ENCODE measurements at places on chromosomes 6 and 20.

DNA sequence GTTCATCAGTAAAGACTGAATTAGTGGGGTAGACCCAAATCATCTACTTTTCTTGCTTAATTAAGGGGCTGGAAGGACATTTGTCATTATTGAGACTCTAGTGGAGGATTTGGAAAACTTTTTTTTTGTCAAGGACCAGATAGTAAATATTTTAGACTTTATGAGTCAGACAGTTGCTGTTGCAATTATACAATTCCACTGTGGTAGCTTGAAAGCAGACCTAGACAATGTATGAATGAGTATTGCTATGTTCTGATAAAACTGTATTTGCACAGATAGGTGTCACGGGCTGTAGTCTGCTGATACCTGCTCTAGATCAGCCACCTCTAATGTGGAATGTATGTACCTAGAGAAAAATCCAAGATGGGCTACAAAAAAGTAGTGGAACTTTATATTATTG lies 175.0 kb downstream of the CARMIL1 start:
- no peak for DNase-seq

DNA sequence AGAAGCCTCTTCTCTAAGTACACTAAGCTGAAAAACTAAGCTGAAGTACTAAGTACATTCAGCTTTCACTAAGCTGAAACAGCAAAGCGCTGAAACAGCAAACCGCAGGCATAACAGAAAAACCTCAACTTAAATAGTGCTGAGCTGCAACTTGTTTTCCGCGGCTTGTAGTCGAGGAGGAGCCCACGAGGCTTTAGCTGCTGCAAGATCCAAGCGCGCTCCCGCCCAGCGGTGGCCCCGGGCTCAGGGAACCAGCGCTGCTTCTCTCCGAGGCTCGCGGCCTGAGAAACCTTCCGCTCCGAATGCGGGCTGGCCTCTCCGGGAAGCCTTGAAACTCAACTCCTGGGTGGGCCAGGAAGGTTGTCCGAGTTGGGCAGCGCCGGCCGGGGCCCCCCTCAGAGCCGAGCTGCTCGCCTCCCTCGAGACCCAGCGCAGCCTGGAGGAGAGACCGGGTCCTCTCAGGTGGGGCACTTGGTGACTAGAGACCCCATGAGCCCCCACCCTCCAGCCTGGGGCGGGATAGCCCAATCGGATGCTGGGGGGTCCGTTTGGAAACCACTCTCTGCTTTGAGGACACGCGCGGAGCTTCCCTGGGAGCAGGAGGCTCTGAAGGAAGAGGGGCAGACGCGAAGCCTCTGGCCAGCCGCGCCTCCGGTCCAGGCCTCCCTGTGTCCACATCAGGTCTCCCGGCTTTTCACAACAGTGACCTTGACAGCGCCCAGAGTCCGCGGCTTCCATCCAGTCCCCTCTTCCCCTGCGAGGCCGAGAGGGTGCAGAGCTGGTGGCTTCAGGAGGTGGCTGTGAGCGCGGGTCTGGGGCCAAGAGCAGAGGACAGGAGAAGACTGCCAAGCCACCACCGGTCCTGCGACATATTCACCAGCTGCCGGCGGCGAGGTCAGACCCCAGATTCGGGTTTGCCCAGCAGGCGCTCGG lies 38.1 kb upstream of the HLA-E start:
- DNase-seq = no peak

DNA sequence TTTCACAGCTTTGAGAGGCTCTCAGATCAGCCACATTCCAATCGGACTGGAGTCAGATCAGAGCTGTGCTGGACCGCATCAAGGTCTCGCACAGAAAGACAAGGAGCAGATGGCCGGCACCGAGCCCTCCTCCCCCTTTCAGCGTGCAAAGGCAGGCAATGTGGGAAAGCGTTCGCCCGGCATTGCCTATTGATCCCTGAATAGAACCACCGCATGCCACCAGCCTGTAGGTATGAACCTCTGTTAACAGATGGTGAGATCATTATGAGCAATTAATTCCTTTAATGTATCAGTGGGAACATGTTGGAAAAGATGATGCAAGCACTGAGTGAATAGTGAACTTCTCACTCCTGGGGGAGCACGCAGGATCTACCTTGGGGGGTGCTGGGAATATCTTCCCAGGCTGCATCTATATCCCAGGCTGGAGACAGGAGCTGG lies 117.5 kb upstream of the ID4 start:
- DNase-seq = no peak

- no peak for DNase-seq
Observed at GRCh38 chr6:154995254-154996015, at the start of gene TIAM2. Gene TIAM2, plus strand, starts transcription at chr6:154995315. Its CDS starts 133,909 bp downstream, at chr6:155129224.

- no peak for DNase-seq
Observed at GRCh38 chr6:142542704-142543233, 241.0 kb downstream of the ADGRG6 start.

DNA sequence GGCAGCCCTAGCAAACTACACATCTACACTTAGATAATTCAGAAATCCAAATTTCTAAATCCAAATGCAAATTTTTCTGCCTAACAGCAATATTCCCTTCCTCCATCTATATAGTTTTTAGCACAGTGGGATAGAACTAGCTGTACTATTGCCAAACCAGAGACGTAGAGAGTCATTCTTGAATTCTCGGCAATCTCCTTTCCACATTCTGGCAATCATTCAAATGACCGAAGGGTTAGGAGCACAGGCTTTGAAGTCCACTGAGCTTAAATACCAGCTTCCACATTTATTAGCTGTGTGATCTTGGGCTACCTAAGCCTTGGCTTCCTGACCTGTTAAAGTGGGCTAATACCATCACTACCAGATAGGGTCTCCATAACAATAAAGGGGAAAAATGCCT lies 3.1 kb upstream of the RPS12 start:
- DNase-seq = no peak

GRCh38 chr20:19449051-19449450 lies 236.6 kb downstream of the SLC24A3 start:
- no peak for DNase-seq

DNA sequence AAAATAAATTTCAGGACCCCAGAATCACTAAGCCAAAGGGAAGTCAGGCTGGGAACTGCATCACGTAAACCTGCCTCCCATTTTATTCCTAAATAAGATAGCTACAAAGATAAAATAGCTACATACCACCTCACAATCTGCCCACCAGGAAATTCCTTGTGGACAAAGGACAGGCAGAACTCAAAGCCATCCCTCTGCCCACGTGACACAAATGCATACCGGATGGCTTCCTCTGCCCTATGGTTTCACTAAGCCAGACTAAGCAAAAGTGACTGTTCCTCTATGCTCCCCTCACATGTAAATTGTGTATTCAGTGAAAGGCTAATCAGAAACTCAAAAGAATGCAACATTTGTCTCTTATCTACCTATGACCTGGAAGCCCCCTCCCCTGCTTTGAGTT lies 15.0 kb downstream of the MBOAT1 start:
- no peak for DNase-seq

GRCh38 chr20:53081916-53082863 lies 110.0 kb downstream of the TSHZ2 start:
- no peak for DNase-seq
